ENCODE measurements at places on chromosomes 6 and 20.

- no peak for DNase-seq
Measured at GRCh38 chr6:9057937-9058336, 622.6 kb upstream of the SLC35B3 start.

DNA sequence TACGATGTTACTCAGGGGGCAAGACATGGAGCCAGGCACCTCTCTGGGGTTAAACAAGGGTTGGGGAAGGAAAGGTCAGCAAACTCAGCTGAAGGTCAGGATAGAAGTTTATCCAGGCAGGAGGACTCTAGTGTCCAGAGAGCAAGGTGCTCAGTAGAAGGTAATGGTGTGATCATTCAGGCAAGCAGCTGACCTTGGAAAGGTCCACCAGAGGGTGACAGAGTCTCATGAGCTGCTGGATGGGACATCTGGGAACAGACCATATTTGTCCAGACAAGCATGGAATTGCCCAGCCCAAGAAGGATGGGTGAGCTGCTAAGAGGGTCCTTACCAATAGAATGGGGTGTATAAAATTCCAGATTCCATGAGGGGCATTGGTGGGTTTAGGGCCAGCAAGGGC is 89.5 kb downstream of the MAP3K7 start:
- no peak for DNase-seq

- DNase-seq = no peak
Measured at GRCh38 chr6:47440719-47441118, 36.9 kb upstream of the CD2AP start.

DNA sequence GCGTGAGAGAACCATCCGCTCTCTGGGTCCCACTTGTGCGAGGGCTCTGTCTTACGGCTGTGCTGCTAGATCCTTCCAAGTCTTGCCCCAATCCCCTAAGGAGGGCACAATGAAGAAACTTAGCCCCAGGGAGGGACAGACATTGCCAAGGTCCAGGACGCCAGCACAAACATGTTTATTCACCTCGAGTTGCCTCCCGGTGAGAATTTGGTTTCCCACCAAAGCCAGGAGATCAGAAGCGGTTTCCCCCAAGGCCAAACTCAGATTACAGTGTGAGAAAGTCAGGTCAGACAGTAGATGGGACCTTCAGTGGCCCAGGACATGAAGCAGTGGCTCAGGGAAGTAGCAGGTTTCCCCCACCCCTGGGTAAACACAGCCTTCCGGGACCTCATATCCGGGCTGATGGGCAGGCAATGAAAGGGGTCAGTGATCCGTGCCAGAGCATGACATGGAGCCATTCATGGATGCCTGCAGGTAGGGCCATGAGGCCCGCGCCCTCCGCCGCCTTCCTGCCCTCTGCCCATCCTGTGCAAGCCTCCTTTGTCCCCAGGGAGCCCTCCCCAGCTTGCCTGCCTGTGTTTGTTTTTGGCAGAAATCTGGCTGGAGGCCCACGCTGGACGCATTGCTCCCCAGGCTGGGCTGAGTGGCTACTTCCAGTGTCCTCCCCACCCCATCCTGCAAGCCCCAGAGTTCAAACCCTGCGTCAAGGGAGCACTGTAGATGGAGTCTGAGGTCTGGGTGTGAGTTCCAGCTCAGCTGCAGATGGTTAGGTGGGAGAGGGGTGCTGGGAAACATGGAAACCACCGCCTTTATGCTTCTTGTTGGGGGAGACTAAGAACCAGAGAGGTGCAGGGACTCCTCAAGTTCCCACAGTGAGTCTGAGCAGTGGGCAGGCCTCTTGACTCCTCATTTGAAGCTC is 2.0 kb downstream of the BPIFB2 start:
- DNase-seq = no peak

DNA sequence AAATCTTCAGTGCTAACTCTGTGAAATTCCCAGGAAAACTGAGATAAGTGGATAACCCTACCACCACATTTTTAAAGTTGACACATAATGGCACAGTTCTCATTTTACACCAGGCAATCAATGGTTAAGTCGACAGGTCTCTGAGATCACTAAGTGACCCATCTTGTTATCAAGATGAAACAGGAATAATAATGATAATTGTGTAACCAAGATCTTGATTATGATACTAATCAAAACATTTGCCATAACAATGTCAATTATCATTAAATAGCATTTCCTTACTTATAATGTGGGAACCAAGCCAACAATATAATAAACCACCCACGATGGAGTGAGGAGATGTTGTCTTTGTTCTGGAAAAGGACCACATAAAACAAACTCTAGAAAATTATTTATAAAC is 541.6 kb downstream of the TFAP2B start:
- DNase-seq = no peak

GRCh38 chr20:11083841-11084240 is 410.0 kb upstream of the JAG1 start:
- DNase-seq = no peak

DNA sequence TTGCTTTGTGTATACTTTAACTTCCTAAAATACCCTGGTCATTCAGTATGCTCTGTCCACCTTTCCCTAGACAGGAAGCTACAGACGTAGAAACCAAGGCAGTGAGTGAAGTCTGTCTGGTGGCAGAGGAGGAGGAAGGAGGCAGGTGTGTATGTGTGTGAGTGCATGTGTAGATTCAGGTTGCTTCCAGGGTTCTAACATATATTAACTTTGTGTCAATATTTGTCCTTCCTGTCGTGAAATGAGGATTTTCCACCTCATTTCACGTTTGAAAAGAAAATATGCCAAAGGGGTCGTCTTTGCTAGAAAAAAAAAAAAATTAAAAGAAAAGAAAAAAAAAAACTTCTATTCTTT is 411.5 kb downstream of the PKHD1 start:
- DNase-seq = no peak

DNA sequence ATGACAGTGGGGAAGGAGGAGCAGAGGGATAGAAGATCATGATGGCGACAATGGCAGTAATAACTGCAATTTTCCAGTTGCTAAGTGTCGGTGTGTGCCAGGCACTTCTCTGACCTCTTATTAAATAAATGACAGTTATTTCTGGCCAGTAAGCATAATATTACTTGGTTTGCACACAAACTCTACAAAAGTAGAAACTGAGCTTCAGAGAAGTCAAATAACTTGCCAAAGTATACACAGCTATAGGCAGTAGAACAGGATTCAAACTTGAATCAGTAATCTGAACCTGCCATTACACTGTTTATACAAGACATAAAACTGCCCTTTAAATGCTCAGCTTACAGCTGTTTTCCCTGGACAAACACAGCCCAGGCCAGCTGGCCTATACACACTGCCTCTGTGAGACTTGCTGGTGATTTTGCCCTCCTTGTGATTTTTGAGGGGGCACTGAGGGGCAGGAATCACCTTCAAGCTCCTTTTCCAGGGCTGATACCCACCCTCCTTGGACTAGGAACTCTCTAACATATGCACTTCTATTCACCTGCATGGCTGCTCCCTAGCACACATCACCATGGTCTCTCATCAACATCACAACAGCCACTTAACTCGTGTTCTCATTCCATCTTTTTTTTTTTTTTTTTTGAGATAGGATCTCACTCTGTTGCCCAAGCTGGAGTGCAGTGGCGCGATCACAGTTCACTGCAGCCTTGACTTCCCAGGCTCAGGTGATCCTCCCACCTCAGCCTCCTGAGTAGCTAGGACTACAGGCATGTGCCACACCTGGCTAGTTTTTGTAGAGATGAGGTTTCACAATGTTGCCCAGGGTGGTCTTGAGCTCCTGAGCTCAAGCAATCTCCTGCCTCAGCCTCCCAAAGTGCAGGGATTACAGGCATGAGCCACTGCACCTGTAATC is 63.6 kb downstream of the SLC23A2 start:
- no peak for DNase-seq

GRCh38 chr6:143755301-143755744 is 77.6 kb downstream of the PHACTR2 start:
- DNase-seq = no peak

GRCh38 chr20:25867776-25868649 is 171.4 kb upstream of the ZNF337 start:
- DNase-seq = no peak

DNA sequence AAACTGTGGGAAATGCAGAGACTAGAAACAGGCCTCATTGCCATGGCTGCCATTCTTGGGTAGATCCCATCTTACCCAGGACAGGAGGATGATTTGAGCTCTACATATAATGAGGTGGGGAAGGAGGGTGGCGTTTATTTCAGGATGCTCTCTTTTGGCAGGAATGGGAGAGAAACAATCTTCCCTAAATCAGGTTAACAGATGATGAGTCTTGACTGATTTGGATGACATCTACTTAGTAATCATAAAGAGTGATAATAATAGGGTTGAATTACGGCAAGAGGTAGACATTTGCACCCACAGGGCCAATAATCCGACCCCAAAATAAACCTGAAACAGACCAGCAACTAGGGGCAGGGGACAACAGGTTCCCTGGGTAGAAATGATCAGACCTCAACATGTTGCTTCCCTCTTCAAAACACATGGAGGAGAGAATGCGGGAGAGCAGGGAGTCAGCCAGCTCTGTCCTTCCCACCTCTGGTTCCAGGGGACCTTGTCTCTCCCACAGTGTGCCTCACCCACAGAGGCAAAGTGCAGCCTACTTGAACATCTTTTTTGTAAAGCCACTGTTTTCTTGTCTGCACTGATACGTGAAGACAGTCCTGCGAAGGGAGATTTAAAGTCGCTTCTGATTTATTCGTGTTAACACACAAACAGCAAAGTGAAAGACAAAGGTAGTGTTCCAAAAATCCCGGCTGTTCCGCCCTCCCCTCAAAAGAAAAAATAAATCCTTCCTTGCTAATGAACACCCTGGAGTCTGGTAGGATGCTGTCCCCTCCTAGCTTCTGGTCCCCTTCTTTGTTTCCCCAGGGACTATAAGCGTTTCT is 3.9 kb downstream of the FOXQ1 start:
- no peak for DNase-seq

Data from SK-N-MC (cell line).